ENCODE measurements at places on chromosomes 7 and 10.

GRCh38 chr7:124155432-124156022 is 122.7 kb upstream of the TMEM229A start:
- DNase-seq: no peak

DNA sequence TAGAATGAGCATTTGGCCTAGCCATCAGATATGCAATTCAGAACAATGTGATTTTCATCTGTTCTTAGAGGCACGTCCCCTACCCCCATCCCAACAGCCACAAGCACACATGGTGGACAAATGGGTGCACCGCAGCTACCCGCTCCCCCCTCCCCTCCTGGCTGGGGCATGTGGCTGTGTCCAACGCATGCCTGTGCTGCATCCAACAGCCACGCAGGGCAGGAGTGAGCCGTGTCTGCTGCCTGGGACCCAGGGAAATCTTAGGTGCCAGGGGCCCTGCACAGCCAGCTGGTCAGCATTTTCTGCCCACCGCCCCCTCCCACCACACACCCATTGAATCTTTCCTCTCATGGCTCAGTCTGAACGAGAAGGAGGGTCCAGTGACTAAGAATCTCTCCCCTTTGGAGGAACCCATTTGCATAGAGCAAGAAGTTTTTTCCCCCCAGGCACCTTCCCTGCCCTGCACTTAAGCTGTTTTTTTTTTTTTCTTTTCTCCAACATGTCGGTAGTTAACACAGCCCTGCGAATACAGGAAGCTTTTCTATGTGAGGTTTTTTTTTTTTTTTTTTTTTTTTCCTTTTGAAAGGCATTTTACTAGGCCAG is 138.9 kb downstream of the WDR11 start:
- DNase-seq: no peak

DNA sequence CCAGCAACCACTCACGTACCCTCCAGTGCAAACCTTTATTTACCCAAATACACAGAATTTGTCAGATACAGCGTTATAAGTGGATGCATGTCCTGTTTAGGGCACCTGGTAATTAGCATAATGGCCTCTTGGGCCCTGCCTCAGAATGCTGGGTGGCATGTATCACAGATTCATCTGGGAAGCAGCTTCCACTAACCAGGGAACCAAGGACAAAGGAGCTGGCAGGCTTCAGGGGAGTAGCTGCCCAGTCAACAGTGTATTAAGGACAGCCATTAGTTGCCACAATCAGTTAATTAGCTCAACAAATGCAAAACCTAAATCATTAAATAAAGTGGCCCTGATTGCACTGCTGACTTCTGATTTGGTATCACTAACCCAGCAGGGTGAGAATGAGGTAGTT is 105.7 kb downstream of the RAPGEF5 start:
- no peak for DNase-seq

GRCh38 chr10:1086787-1087186 is 30.6 kb downstream of the WDR37 start:
- no peak for DNase-seq

- no peak for DNase-seq
Observed at GRCh38 chr7:2403718-2404648, 572 bp downstream of the CHST12 start.

GRCh38 chr10:120138689-120139088 is 246.2 kb downstream of the SEC23IP start:
- no peak for DNase-seq

DNA sequence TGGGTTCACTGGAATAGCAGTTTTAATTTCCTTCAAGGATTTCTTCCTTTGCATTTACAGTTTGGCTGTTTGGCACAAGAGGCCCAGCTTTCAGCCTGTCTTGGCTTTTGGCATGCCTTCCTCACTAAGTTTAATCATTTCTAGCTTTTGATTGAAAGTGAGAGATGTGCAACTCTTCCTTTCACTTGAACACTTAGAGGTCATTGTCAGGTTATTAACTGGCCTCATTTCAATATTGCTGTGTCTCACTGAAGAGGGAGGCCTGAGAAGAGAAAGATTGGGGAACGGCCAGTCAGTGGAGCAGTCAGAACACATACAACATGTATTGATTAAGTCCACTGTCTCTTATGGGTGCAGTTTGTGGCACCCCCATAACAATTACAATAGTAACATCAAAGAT is 33.9 kb downstream of the PTTG1IP2 start:
- no peak for DNase-seq

DNA sequence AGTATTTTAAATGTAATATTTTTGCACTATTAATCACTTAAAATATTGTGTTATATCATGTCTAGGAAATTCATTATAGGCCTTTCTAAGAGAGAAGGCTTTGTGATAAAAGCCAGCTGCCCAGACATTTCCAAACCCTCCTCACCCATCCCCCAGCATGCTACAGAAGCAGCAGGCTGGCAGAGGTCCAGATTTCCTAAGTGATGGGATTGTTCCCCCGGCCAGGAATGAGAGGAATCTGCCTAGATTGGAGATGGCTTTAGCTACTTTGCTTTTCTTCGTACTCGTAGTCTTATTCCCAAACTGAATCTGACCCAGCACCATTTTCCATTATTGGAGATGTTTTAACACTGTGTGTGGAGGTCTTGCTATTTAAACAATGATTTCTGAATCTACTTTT is 29.4 kb downstream of the CDK14 start:
- DNase-seq: no peak

- DNase-seq: no peak
Observed at GRCh38 chr7:105202616-105203015, 186.1 kb downstream of the SRPK2 start.

- DNase-seq: no peak
Observed at GRCh38 chr7:116924741-116925140, 28.6 kb upstream of the ST7 start.

DNA sequence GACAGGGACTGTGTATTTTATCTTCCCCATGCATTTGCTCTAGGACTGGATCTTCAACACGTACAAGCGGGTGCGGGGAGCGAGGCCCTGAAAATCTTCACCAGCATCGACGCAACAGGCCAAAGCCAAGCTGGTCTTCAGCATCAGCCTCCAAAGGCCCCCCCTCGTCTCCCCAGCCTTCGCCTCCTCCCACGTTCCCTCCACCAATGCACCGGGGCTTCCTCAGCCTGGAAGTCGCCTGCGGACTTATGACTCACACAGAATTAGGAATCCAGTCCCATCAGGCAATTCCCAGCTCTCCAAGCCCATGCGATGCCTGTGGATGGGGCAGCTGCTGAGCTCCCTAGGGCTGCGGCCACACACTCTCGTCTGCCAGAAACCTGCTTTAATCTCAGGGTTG is 36.3 kb upstream of the RNF32 start:
- no peak for DNase-seq

DNA sequence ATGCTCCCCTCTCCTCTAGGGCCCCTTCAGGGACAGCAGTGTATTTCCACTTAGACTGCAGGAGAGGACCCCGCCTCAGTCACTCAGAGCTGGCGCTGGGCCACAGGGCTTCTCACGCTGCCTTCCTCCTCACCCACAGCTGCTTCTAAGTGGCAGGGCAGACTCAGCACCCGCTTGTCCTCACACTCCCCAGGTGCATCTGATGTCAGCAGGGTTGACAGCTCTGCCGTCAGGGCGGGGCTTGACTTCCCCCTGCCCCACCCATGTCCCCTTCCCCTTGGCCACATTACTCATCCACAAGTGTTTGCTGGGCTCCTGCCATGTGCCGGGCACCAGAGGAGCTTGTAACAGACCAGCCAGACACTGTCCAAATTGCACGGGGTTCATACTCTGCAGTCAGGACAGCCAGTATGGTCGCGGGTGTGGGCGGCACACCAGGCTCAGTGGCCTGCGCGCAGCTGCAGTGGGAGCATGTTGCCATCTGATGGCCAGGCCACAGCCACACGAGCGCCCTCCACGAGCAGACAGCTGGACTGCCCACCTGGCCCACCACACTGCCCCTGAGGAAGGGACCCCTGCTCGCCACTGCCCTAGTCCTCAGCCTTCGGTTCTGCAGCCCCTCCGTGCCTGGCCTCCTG is 29.3 kb upstream of the TTYH3 start:
- no peak for DNase-seq
